ENCODE measurements at places on chromosomes 2 and 18.

- no peak for DNase-seq
Measured at GRCh38 chr18:63444580-63444979, 22.3 kb upstream of the VPS4B start.

GRCh38 chr2:106944215-106944614 lies 58.2 kb upstream of the ST6GAL2 start:
- no peak for DNase-seq

- DNase-seq: no peak
Measured at GRCh38 chr18:13099113-13099512, 108.0 kb downstream of the CEP192 start.

GRCh38 chr2:100161945-100162620 lies 19.7 kb upstream of the AFF3 start:
- DNase-seq: no peak

DNA sequence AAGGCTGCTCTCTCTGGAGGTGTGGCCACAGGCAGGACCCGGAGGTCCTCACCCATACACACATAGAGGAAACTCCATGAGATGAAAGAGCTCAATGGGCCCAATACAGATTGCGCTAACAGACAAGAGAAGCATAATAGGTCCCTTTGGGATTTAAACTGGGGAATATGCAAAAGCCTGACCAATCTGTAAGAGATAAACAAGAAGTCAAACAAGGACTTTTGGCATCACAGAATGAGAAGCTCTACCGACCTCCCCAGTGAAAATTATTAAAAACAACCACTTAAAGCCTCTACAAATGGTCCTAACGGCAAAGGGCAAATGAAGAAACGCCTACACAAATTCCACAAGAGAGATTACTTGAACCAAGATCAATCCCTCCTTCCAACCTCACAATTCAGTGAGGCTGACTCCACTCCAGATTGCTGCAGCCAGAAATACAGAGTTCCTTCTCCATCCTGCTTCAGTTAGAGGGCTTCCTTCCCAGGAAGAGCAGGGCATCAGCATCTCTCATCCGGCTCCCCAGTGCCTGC lies 10.8 kb downstream of the IWS1 start:
- no peak for DNase-seq

- DNase-seq: no peak
Measured at GRCh38 chr2:120765678-120766469, 30.2 kb downstream of the GLI2 start.

DNA sequence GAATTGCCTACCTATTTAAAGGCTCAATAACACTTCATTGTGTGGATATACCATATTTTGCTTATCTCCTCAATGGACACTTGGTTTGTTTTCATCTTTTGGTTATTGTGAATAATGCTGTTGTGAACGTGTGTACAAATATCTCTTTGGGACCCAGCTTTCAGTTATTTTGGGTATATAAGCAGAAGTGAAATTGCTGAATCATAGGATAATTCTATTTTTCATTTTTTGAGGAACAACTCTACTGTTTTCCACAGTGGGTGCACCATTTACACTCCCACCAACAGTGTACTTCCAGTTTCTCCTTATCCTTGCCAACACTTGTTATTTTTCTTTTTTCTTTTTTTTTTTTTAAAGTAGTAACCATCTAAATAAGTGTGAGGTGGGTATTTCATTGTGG lies 29.0 kb downstream of the PTPN4 start:
- DNase-seq: no peak

GRCh38 chr18:7604361-7604760 lies 37.2 kb downstream of the PTPRM start:
- no peak for DNase-seq

GRCh38 chr2:191670076-191670475 lies 7.9 kb upstream of the NABP1 start:
- DNase-seq: no peak

DNA sequence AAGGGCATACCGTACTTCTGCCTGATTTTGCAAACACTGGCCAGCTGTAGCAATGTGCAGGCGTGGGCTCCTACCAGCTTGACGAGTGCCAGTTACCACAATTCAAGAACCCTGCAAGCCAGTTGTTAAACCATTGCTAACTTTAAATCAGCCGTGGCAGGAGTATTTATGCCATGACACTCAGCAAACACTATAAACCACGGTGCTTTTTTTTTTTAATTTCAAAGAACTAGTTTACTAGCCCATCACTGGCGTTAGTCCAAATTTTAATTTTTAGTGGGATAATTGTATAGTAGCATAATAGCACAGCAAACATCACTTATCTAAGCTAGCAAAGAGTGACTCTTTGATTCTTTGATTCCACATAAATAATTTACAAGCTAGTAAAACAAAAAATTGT lies 111.1 kb downstream of the COL4A4 start:
- no peak for DNase-seq

DNA sequence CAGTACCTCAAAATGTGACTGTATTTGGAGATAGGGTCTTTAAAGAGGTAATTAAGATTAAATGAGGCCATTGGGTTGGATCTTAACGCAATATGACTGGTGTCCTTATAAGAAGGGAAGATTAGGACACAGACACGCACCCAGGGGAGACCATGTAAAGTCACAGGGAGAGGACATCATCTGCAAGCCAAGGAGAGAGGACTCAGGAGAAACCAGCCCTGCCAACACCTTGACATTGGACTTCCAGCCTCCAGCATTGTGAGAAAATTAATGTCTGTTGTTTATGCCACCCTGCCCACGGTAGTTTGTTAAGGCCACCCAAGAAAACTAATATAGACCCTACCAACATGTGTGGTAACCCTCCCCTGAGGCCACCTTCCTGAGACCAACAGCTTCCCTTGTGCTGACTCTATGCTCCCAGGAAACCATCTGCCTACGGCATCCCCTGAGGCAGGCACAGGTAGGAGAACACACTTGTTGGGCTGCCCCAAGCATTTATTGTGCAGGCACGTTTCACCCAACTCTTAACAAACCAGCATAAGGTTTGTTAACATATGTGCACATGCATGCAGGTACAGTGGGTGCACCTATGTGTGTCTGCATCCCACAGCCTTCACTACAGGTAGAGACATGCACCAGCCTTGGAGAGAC lies 161.5 kb upstream of the AGAP1 start:
- DNase-seq: no peak

DNA sequence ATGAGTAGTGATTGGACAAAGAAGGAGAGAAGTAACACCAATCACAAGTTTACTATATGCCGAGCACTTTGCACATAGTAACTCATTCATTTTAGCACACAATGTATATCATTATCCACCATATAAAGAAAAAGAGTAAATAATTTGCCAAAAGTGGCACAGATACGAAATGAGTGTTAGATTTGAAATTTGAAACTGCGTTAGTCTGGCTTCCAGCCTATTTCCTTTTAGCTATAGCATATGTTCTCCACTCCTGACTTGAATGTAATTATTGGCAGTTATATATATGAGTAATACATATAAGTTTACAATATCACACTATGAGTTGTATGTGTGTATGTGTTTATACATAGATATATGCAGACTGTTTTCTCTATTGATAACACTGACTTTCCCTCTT lies 98.6 kb downstream of the NOL4 start:
- no peak for DNase-seq

DNA sequence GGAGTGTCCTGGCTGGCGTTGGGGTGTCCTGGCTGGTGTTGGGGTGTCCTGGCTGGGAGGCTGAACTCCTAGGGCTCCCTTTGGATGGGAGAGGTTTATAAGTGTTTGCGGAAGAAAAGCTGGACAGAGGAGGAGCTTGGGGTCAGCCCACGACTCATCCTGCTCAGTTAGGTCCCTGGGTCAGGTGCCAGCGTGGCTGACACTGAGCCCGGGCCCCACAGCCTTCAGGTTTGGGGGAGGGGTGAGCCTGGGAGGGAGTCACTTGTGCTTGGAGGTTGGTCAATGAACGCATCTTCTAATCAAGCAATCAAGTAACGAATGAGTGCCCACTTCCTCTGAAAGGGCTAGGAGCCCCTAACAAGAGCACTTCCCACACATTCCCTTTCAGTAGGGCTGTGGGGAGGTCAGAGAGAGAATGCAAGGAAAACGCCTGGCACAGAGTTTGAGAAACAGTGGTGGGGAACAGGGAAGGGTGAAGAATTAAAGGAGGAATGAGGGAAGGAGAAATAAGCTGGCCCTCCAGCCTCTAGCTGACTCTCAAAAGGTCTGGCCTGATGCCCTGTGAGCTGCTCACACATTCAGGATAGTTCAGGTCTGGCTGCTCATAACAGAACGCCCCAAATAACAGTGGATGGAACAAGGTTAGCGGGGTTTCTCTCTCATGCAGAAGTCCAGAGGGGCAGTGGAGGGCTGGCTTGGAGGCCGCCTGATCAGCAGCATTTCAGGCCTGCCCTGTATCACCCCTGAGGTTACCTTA lies 670 bp downstream of the KCNIP3 start:
- DNase-seq: no peak

DNA sequence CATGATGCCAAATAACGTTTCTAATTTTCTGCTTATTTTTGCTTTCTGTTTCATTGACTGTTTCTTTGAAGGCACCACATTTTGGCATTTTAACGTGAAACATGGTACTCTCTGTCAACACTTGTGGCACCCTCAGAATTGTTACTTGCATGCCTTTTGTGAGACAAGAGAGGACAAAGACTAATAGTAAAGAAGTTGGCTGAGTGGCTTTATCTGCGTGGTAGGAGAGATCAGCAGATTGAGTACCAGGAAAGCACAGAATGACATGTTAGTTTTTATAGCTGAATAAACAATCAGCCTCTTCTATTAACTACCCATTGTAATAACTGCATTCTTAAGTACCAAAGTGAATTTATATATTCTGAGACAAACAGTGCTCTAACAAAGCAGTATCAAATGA lies 8.6 kb downstream of the ZNF638 start:
- DNase-seq: no peak

DNA sequence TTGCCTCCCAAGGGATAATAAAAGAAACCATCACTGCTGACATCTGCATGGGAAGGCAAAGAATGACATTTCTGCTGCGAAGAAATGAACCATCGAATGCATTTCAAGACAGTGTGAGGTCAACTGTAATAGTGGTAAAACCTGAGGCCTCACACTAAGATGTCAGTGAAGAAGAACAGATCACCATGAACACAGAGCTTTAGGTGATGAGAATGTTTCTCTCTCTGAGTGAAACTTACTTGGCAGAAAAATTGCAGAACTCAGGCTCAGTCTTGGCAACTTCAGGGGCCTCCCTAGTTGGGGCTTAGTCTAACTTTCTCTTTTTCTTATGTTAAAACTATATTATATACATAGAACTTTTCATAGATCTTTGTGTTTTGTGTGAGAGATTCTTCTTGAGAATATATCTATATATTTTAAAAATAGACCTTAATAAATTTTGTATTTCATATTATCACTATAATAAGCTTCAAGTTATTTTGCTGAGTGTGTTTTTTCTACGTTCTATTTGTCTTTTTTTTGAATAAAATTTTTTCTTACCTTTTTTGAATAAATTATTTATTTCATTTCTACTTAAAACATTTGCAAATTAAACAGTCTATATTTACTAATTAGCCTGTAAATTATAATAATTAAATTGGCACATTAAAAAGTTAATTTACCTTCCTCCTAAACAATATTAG lies 427.5 kb upstream of the TRIB2 start:
- DNase-seq: no peak

GRCh38 chr2:231356466-231356844 lies 39.1 kb upstream of the B3GNT7 start:
- no peak for DNase-seq

DNA sequence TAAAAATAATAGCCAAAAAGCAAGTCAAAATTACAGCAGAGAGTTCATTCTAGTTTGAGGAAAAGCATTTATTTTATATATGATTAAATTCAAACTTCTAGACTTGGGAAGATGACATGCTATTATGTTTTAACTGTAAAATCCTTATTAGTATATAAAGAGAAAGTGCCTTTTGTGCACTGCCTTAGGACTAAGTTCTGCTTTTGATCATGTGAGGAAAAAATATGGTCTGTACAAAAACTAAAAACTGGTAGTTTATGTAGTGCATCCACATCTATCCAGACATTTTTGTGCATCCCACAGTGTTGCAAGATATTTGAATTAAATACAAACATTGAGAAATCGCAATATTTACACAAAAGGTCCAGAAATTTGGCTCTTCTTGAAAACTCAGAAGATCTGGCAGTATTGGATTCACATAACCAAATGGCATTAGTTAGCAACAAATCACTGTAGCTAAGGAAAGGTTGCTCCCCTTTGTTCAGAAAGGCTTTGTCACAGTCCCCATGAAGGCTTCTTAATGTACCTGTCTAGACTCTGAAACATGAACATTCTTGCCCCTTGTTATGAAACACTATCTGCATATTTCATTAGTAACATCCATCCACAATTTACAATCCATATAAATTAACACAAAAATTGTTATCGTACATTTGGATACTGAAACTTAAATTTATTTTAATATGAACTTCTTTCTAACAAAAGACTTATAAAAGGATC lies 2.2 kb downstream of the MMADHC start:
- DNase-seq: no peak

DNA sequence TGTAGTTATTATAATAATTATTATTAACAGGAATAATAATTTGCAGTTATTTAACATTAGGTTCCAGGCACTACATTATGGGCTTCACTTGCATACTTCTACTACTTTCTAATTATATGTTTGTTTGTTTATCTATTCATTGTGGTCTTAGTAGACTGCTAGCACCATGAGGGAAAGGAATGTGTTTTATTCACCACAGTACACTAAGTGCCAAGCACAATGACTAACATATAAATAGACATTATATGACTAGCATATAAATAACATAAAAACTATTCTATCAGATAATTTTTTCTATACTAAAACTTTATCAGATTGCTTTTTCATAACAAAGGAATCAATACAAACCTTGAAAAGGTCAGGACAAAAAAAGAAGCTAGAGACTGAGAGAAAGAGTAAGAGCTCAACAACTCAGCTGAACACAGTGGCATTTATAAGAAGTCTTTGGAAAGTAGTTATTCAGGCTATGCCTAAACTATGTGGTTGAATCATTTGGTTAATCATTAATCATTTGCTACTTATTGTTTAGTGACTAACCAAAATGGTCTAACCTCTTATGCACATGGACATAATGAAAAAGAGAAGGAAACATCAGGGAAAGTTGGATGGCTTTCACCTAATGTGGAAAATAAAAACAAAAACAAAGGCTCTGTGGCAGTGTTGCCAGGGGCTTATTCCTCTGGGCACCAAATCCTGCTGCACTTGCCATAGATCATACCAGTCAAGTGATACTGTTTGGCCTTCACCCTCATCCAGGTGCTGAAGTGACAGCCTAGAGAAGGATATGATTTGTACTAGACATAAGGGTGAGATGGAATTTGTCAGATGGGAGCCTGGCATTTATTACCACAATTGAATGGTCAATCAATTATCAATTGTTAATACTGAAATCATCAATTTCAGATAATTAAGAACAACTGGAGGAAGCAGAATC lies 174.9 kb downstream of the ETAA1 start:
- DNase-seq: no peak

DNA sequence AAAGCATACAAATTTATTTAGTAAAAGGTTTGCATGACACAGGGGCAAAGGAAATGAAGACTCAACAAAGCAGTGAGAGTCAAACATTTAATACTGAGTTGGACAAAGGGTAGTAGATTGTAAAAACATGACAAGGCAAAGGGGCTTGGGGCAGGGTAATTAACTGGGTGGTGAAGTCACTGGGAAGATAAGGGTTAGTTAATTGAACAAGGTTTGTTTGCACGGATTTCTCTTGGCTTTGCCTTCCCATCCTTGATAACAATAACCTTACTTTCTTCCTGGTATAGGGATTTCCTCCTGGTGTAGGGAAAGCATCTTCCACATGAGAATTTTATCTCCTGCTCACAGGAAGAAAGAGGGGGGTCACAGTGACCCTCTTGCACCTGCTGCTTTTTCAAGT lies 26.8 kb upstream of the RTTN start:
- no peak for DNase-seq

GRCh38 chr2:39202639-39203369 lies 41.0 kb downstream of the CDKL4 start:
- no peak for DNase-seq

Measured in central memory CD4-positive, alpha-beta T cell (primary cell).